Ovary (tissue), 10 donors: ENCODE measurements at places on chromosomes 2 and 18. TPM values are rescaled to one million over a fixed set of nuclear protein-coding genes. Genes with fewer than 3 reads are reported as not detected.
A peak's percentile ranks its signal among the peaks of the same experiment; 100 is the strongest.

GRCh38 chr2:107591561-107592279 is 235.0 kb upstream of the RGPD4 start:
- no peak overlapping the region for H3K4me3 ChIP-seq
- H3K27me3 ChIP-seq = no peaks in the 10 kb centered on the region
- no peaks in the 10 kb centered on the region for H3K36me3 ChIP-seq

GRCh38 chr2:156057647-156058046 is 274.9 kb downstream of the NR4A2 start:
- no peaks in the 10 kb centered on the region for H3K27me3 ChIP-seq
- no peak overlapping the region for H3K4me3 ChIP-seq
- no peak overlapping the region for H3K27ac ChIP-seq
- H3K4me1 ChIP-seq = no peaks in the 10 kb centered on the region
- no peaks in the 10 kb centered on the region for H3K36me3 ChIP-seq

DNA sequence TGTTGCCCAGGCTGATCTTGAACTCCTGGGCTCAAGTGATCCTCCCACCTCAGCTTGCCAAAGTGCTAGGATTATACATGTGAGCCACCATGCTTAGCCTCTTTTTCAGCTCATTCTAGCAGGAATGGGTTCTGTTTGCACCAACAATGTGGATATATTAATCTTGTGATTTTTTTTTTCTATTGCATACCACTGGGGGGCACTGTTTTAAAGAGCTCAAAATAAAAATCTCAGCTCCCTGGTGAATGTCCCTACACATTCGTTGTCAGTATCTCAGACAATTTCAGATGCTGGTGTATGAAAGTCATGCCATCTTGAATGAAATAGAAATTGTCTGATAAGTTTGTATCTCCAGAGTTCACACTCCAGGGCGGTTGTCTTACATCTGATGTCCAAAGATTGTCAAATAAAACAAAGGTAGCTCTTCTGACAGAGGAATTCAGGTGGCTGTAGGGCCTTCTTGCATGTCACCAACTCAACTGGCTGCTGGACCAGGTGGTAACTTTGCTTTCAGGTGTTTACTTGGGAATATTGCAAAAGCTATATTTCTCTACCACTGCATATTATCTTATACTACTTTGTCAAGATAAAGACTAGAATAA is 3.1 kb upstream of the MATN3 start:
- H3K36me3 ChIP-seq = no peaks in the 10 kb centered on the region
- no peak overlapping the region for H3K4me3 ChIP-seq
- H3K27me3 ChIP-seq = no peaks in the 10 kb centered on the region
- H3K4me1 ChIP-seq = peaks cover 8% of the 10 kb centered on the region

DNA sequence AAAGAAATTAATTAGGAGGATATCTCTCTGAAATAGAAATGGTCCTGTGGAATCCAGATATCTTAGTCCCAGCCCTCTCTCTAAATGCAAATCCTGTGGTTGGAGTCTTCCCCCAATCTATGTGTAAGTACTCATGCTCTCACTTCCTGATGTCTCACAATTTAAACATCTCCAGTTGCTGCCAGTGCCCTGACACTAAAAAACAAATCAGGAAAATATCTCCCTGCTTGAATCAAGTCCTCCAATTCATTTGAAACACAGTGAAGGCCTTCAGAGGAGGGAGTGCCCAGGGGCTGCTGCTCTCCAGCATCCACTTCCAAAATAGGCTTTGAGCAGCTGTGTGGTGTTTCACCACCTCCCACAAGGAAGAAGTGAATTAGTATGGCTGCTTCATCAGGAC is 413.8 kb downstream of the RAD51AP2 start:
- no peaks in the 10 kb centered on the region for H3K4me1 ChIP-seq
- H3K27me3 ChIP-seq = no peaks in the 10 kb centered on the region
- no peak for DNase-seq
- H3K36me3 ChIP-seq = no peaks in the 10 kb centered on the region
- no peak overlapping the region for H3K27ac ChIP-seq
- H3K4me3 ChIP-seq = no peak overlapping the region

DNA sequence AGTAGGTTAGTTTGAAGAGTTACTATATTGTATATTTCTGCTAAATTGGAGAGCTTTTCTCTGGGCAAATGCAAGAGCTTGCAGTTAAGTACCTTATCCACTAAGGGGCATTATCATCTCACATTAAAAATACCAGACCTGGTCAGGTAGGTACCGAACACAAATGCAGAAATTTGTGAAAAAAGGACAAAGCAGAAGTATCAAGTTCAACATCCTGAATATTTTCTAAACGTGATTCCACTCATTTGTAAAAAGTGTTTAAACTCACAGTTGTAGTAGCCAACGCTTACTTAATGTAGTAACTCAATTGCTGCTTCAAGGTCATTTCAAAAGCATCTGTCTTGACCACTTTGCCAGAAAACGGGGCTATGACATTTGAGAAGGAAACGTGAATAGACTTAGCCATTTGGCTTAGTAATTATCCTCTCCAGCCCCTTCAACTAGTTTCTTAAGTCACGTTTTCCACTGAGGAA is 52.1 kb downstream of the CYRIA start:
- H3K4me3 ChIP-seq = no peak overlapping the region
- H3K36me3 ChIP-seq = no peaks in the 10 kb centered on the region
- H3K27ac ChIP-seq = peak overlapping the region; percentile 46
- no peak for DNase-seq
- no peaks in the 10 kb centered on the region for H3K27me3 ChIP-seq
- peaks cover 10% of the 10 kb centered on the region for H3K4me1 ChIP-seq

DNA sequence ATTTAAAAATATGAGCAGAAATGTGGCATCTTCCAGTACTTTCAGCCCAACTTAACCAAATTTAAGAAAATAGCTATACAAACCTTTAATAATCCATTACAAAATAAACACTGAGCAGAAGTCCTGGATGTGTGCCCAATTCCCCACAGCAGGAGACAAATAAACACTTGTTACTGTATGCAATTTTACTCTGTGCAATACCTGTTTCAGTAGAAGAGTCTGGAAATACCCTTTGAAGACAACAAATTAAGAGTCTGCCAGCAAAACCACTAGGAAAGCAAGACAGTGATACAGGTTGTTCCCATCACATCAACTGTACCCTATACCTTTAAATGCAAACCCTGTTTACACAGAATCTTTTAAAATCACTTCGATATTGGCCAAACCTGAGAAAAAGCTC is 41.4 kb upstream of the RNU4ATAC start:
- DNase-seq = no peak
- no peaks in the 10 kb centered on the region for H3K27me3 ChIP-seq
- no peak overlapping the region for H3K27ac ChIP-seq
- peaks cover 4% of the 10 kb centered on the region for H3K4me1 ChIP-seq

DNA sequence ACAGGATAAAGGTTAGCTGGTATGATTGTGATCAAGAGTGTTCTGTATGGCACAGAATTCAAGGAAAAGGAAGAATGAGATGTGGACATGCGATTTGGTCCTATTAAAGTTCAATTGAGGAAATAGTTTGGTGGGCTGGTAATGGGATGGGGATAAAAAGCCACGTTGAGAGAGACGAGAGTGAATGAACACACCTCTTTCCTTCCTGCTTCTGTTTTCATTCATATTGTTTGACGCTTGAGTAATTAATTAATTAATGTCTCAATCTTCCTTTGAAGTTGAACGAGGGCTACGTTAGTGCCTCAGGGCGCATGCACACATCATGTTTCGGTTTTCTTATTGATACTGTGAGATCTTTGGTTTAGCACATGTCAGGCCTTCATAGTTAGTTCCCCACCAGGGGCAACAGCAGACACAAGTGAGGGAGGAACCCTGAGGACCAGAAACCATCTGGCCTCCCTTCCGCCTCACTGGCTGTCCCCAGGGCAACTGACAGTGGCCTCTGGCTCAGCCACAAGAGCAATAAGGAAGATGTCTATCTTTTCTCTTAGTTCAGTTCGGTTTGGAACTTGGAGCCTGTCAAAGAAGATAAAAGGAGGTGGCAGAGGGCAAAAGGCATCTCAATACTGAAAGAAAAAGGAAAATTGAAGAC is 116.0 kb downstream of the LIPG start:
- H3K4me3 ChIP-seq = no peak overlapping the region
- H3K36me3 ChIP-seq = no peaks in the 10 kb centered on the region
- no peaks in the 10 kb centered on the region for H3K4me1 ChIP-seq
- no peaks in the 10 kb centered on the region for H3K27me3 ChIP-seq
- DNase-seq = no peak

DNA sequence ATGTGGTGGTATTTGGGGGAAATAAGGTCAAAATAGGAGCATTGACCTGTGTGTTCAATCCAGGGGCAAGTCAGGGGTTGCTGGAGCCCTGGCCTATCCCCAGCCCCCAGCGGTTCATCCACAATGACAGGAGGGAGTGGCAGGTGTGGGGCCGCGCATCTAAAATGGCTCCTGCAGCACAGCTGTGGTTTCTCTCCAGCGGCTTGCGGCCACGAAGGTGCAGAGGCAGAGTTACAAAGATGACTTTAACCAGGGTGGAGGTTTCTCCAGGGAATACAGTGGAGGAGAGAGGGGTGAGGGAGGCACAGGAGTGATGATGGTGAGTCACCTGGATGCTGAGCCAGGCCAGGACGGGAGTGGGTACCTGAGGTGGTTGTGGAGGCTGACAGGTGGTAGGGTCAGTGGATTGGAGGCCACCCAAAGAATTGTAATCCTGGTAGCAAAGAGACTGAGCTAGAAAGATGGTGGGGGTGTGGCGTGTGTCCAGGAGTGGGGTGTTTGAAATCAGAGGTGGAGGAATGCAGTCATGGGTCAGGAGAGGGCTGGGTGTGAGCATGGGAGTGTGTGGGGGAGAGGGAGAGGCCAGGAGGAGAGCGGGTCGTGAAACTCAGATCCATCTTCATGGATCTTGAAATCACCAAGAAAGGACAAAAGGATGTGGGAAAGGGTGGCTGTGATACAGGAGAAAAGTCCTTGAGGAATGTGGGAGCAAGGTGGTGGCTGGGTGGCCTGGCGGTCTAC is 83.2 kb downstream of the CTIF start:
- H3K4me3 ChIP-seq = no peak overlapping the region
- no peak for DNase-seq
- H3K27me3 ChIP-seq = no peaks in the 10 kb centered on the region
- peaks cover 18% of the 10 kb centered on the region for H3K4me1 ChIP-seq
- H3K36me3 ChIP-seq = no peaks in the 10 kb centered on the region

- no peaks in the 10 kb centered on the region for H3K27me3 ChIP-seq
- H3K27ac ChIP-seq = no peak overlapping the region
- no peak for DNase-seq
- H3K36me3 ChIP-seq = no peaks in the 10 kb centered on the region
These were observed 826.5 kb upstream of the PIK3C3 start for GRCh38 chr18:41128545-41128944.

GRCh38 chr2:43136011-43136799 is 90.2 kb downstream of the ZFP36L2 start:
- H3K36me3 ChIP-seq = no peaks in the 10 kb centered on the region
- no peak overlapping the region for H3K27ac ChIP-seq
- H3K4me1 ChIP-seq = peaks cover 10% of the 10 kb centered on the region
- no peak for DNase-seq
- H3K4me3 ChIP-seq = no peak overlapping the region

- H3K36me3 ChIP-seq = no peaks in the 10 kb centered on the region
- H3K4me3 ChIP-seq = no peak overlapping the region
These were observed 100.1 kb downstream of the WDPCP start for GRCh38 chr2:63488118-63488713.

DNA sequence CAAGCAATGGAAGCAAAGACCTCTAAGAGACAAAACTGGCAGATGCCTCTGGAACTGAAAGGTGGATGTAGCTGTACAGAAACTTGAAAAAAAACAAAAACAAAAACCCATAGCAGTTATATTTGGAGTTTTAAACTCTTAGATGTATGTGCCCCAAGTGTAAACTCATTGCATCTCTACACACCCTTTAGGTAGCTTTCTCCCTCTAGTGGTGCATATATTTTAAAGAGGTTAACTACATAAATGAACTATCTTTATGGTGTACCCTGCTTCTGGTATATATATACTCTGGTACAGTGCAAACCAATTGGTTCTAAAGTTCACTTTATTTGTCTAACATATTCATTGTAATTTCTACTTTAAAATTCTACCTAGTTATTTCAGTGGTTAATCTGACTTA is 518.2 kb downstream of the NRXN1 start:
- DNase-seq = no peak
- H3K4me3 ChIP-seq = no peak overlapping the region
- no peaks in the 10 kb centered on the region for H3K36me3 ChIP-seq
- H3K27ac ChIP-seq = no peak overlapping the region

GRCh38 chr2:161113693-161114575 is 46.3 kb upstream of the TANK start:
- no peak overlapping the region for H3K4me3 ChIP-seq
- no peaks in the 10 kb centered on the region for H3K36me3 ChIP-seq
- DNase-seq = no peak
- H3K4me1 ChIP-seq = no peaks in the 10 kb centered on the region

GRCh38 chr18:80023173-80023572 is 11.1 kb upstream of the RBFA start:
- no peaks in the 10 kb centered on the region for H3K27me3 ChIP-seq
- no peak for DNase-seq
- no peaks in the 10 kb centered on the region for H3K36me3 ChIP-seq
- no peak overlapping the region for H3K4me3 ChIP-seq
- H3K27ac ChIP-seq = no peak overlapping the region

DNA sequence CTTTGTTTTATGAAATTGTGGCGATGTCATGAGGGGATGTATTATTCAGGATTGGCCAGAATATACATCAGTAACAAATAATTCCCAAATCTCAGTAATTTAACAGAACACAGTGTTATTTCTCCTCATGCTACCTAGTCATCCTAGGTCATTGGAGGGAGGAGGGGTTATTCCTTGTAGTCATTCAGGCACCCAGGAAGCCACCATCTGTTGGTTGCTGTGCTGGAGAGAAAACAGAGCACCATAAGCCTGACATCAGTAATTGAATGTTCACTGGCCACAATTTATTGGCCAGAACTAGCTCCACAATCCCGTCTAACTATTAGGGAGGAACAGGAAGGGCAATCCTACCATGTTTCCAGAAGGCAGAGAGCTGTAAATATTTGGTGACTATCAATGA is 303.5 kb upstream of the CELF4 start:
- no peaks in the 10 kb centered on the region for H3K4me1 ChIP-seq
- H3K4me3 ChIP-seq = no peak overlapping the region
- H3K36me3 ChIP-seq = no peaks in the 10 kb centered on the region
- no peak for DNase-seq

GRCh38 chr2:179393481-179393880 is 128.8 kb upstream of the SESTD1 start:
- no peak for DNase-seq
- H3K4me3 ChIP-seq = no peak overlapping the region
- no peaks in the 10 kb centered on the region for H3K36me3 ChIP-seq
- no peaks in the 10 kb centered on the region for H3K4me1 ChIP-seq

GRCh38 chr2:183477296-183477695 is 353.1 kb downstream of the NUP35 start:
- no peak overlapping the region for H3K4me3 ChIP-seq
- no peaks in the 10 kb centered on the region for H3K36me3 ChIP-seq
- H3K27ac ChIP-seq = no peak overlapping the region
- H3K27me3 ChIP-seq = no peaks in the 10 kb centered on the region

Gene ADCYAP1
- not detected for total RNA-seq

Gene CFAP53
- 0.43 TPM for total RNA-seq

Gene SPC25
- total RNA-seq = 0.48 TPM

Gene PELI1
- 8.3 TPM for total RNA-seq

Gene DLX2
- total RNA-seq = not detected

Gene MARCHF7
- total RNA-seq = 84.9 TPM

Gene COL6A3
- total RNA-seq = 444 TPM

Gene PDE1A
- 9.5 TPM for total RNA-seq

Gene UGT1A10
- not detected for total RNA-seq

Gene ASXL2
- 17.8 TPM for total RNA-seq
